CD14-positive monocyte (primary cell): ENCODE measurements at places on chromosomes 5 and 9. TPM values are rescaled to one million over a fixed set of nuclear protein-coding genes. Genes with fewer than 3 reads are reported as not detected.
A peak's percentile ranks its signal among the peaks of the same experiment; 100 is the strongest.

The TRPM6 gene
- polyA plus RNA-seq = not detected

The MBLAC2 gene
- polyA plus RNA-seq = 1.2 TPM

GRCh38 chr5:172044631-172045314 lies 38.3 kb upstream of the FBXW11 start:
- no peak overlapping the region for H3K27ac ChIP-seq
- no peak overlapping the region for H3K4me3 ChIP-seq
- no peaks in the 10 kb centered on the region for H3K27me3 ChIP-seq

The GPRIN1 gene
- 0.05 TPM for polyA plus RNA-seq

- DNase-seq = peak; percentile 96
- no peaks in the 10 kb centered on the region for H3K36me3 ChIP-seq
- peak overlapping the region; percentile 93 for H3K27ac ChIP-seq
- H3K4me3 ChIP-seq = no peak overlapping the region
- H3K4me1 ChIP-seq = peaks cover 68% of the 10 kb centered on the region
- H3K27me3 ChIP-seq = no peaks in the 10 kb centered on the region
These were observed 26.3 kb downstream of the SLC25A25 start for GRCh38 chr9:128094166-128094949.

DNA sequence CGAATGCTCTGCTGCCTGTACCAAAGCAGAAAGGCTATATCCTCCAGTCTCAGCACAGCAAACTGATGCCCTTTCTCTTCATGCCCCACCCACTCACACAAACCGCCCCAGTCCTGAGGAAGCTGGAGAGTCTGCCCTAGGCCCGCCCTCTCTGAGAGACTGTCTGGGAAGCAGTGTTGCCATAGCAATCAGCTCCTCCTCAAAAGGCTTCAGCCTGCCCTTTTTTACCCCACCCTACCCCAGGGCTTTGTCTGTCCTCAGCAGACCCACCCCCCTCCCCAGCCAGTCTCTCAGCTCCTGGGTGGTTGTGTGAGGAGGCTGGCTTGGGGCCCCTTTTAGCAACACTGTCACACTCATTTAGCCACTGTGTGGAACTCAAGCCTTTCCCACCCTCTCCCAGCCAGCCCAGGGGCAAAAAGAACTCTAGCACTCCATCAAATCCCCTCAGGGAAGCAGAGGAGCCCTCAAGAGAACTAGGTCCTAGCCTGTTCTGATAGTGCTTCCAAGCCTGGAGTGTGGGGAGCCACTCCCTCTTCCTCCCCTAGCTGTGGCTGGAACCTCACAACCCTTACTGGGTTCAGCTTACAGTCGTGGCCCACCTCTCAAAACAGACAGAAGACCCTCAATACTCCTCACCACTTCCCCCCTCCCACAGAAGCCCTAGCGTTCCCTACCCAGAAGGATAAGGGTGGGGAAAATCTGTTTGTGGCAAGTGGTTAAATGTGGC lies 1.4 kb downstream of the ATOSB start:
- peaks cover 68% of the 10 kb centered on the region for H3K4me1 ChIP-seq
- peak; percentile 99 for DNase-seq
- peak overlapping the region; percentile 52 for H3K4me3 ChIP-seq

GRCh38 chr5:3041001-3041400 lies 289.5 kb upstream of the IRX2 start:
- no peak overlapping the region for H3K4me3 ChIP-seq
- H3K27me3 ChIP-seq = no peaks in the 10 kb centered on the region
- no peak overlapping the region for H3K27ac ChIP-seq
- DNase-seq = no peak
- no peaks in the 10 kb centered on the region for H3K36me3 ChIP-seq
- H3K4me1 ChIP-seq = no peaks in the 10 kb centered on the region

GRCh38 chr9:116447934-116448333 lies 239.2 kb upstream of the TRIM32 start:
- H3K27me3 ChIP-seq = no peaks in the 10 kb centered on the region
- no peak for DNase-seq
- no peaks in the 10 kb centered on the region for H3K4me1 ChIP-seq

DNA sequence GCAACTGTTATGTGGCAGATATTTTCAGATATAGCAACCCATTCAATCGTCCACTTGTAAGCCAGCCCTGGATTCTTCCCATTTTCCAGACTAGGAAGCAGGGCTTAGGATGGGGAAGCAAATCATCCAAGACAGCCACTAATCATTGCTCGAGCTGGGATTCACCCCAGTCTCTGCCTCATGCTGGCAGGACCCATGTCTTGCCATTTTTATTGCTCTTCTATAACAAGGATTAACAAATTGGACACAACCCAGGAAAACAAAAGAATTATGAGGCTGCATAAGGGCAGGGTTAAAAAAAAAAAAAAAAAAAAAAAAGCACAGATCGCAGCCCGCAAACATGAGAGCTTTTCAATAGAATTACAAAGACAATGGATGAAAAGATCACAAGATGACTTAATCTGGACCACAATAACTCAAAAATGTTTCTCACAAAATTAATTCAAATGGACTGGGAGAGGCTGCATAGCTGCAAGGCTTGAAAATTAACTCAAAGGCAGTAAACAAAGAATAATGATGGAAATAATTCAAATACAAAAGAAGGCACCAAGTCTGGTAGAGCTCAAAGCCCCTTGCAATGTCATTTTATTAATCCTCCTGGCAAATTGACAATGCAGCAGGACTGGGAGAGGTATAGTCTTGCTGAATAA lies 40.7 kb downstream of the ASTN2 start:
- no peaks in the 10 kb centered on the region for H3K27me3 ChIP-seq
- H3K4me3 ChIP-seq = no peak overlapping the region
- no peaks in the 10 kb centered on the region for H3K36me3 ChIP-seq
- no peak for DNase-seq
- H3K4me1 ChIP-seq = no peaks in the 10 kb centered on the region

GRCh38 chr9:135903786-135904520 lies 3.4 kb downstream of the CAMSAP1 start:
- no peak overlapping the region for H3K4me3 ChIP-seq
- H3K4me1 ChIP-seq = peaks cover 47% of the 10 kb centered on the region
- H3K27ac ChIP-seq = no peak overlapping the region
- no peaks in the 10 kb centered on the region for H3K27me3 ChIP-seq

DNA sequence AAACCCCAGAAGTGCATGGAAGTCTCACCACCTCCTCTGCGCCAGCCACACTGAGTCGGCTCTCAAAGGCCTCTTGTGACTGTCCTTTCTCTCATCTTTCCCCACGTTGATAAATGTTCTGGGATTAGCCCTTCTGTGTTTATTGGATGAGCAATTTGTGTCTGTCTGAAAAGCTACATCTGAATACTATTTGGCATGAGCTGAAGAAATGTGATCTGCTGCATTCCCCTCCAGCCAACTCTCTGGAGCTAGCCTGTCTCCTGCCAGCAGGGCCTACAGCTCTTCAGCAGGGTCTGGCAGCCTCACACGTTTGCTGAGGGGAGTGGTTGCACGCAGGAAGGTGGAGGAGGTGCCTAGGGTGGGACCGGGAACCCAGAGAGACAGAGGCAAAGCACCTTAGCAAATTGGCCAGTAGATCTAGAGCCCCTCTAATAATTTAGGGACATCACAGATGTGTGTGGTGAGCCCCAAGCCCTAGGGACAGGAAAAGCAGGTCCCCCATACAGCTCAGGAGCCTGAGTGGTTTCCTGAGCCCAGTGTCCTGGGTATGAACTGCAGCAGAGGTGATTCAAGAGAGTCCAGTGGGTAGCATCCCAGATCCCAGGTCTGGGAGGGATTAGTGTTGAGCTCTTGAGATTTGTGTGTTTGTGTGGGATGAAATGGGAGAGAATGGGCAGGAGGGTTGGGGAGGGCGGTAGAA lies 20.5 kb upstream of the B4GALT1 start:
- DNase-seq = no peak
- no peak overlapping the region for H3K4me3 ChIP-seq
- no peaks in the 10 kb centered on the region for H3K4me1 ChIP-seq
- no peaks in the 10 kb centered on the region for H3K27me3 ChIP-seq
- no peak overlapping the region for H3K27ac ChIP-seq
- H3K36me3 ChIP-seq = no peaks in the 10 kb centered on the region

The PCDH1 gene
- not detected for polyA plus RNA-seq

GRCh38 chr5:61100437-61100836 lies 61.8 kb downstream of the SMIM15 start:
- H3K4me1 ChIP-seq = no peaks in the 10 kb centered on the region
- H3K27ac ChIP-seq = no peak overlapping the region
- no peak for DNase-seq
- H3K27me3 ChIP-seq = no peaks in the 10 kb centered on the region

- no peak overlapping the region for H3K4me3 ChIP-seq
- no peak overlapping the region for H3K27ac ChIP-seq
- no peaks in the 10 kb centered on the region for H3K27me3 ChIP-seq
- no peaks in the 10 kb centered on the region for H3K4me1 ChIP-seq
These were observed 145.7 kb downstream of the NXNL2 start for GRCh38 chr9:88680505-88681160.

DNA sequence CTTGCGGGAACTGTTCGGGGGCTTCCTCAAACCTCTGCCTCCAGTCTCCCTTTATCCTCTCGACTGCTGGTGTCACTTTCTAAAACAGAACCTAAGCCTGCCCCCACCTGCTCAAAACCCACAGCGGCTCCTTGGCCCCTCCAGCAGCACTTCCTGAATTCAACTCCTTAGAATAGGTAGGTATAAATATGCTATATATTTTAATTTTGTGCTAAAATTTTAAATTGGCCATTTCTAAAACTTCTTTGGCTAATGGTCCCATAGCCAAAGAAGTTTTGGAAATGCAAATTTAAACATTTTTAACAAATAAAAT lies 71.8 kb upstream of the TBC1D2 start:
- no peak overlapping the region for H3K27ac ChIP-seq
- no peak overlapping the region for H3K4me3 ChIP-seq
- H3K36me3 ChIP-seq = no peaks in the 10 kb centered on the region
- no peak for DNase-seq

- H3K4me1 ChIP-seq = no peaks in the 10 kb centered on the region
- H3K27me3 ChIP-seq = no peaks in the 10 kb centered on the region
- no peak for DNase-seq
- no peak overlapping the region for H3K27ac ChIP-seq
- H3K36me3 ChIP-seq = no peaks in the 10 kb centered on the region
These were observed 92.0 kb downstream of the AMBP start for GRCh38 chr9:113985968-113986585.

The MSX2 gene
- 0.06 TPM in 1 of 2 replicates, not detected in the other for polyA plus RNA-seq

DNA sequence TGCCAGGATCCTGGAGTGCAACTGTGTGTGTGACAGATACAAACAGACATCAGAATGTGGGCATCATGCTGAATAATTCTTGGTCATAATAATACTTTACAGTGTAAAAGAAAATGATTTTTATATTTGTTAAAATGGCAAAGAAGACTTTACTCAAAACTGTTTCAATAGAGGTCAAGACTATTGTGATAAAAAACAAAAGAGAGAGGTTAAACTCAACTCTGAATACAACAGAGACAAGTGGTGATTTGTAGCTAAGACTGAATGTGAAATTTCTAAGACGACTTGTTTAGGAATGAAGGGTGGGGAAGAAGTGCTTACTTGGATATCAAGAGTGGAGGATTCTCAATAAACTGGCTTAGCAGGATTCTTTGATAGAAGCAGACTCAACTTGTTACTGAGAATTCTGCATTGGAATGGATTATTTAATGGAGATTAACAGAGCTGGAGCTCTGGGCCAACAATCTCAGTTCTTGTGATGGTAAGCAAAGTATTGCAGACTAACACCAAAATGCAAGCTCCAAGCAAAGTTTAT lies 457.4 kb upstream of the CDH18 start:
- no peaks in the 10 kb centered on the region for H3K36me3 ChIP-seq
- no peaks in the 10 kb centered on the region for H3K27me3 ChIP-seq
- H3K27ac ChIP-seq = no peak overlapping the region
- no peaks in the 10 kb centered on the region for H3K4me1 ChIP-seq

The PCDHA8 gene
- not detected for polyA plus RNA-seq

DNA sequence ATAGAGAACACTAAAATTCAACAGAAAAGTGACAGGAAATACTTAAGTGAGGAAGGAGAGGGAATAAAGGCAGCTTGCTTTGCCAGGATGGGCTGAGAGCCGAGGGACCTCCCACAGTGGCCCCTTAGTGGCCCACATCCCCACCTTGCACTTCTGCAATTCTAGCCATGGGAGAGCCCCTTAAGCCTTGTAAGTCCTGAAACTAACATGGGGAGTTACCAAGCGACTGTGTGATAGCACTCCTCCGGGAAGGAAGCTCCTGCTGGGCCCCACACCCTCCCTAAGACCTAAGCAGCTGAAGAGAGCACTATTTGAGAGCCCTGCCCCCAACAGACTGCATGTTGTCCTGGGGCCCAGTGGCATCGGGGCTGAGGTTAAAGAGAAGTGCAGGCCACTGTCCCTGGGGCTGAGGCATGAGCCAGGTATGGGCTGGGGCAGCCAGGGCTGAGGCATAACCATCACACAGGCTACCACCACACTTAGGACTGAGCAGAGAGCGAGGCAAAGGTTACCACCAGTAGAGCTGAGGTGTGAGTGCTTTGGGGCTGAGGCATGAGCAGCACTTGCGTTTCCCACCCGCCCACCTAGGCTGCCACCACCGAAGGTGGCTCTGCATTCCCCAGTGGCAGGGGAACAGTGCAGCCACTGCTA lies 301.8 kb upstream of the TRPC7 start:
- H3K4me1 ChIP-seq = no peaks in the 10 kb centered on the region
- DNase-seq = no peak
- H3K4me3 ChIP-seq = no peak overlapping the region
- no peaks in the 10 kb centered on the region for H3K27me3 ChIP-seq

DNA sequence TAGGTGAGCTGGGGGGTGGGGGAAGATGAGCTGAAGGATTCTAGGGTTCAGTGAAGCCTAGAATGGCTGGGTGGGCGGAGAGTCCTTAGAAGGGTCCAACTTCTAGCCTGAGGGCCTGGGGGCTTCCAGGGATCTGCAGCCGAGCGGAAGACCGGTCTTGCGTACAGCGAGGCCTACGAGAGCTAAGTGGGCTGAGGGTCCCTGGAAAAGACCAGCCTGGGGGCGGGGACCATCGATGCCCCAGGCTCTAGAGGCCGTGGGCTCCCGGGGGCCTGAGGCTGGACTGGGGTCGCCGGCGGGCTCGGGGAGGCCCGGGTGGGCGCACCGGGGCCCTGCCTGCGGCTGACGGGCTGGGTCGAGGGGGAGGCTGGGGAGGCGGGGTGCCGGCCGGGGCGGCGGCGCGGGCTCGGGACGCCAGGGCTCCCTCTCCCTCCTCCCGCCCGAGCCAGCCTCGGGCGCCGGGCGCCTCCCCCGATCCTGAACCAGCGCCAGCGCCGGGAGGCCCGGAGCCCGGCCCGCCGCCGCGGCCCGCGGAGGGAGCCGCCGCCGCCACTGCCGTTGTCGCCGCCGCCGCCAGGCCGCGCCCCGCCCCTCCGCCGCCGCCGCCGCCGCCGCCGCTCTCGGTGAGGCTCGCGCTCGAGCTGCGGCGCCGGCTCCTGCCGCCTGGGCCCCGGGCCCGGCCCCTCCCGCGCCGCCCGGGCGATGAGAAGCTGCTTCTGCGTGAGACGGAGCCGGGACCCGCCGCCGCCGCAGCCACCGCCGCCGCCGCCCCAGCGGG lies at the start of gene MVB12B:
Gene MVB12B, plus strand, starts transcription at position 602 of the 778 bp plus-strand sequence. Its CDS starts 101 bp downstream, at position 703.
- H3K27ac ChIP-seq = peak within 1 kb of the TSS; percentile 61
- H3K36me3 ChIP-seq = no peaks in the 10 kb centered on the region
- peak within 1 kb of the TSS; percentile 55 for H3K4me3 ChIP-seq
- H3K27me3 ChIP-seq = no peaks in the 10 kb centered on the region
